Chondrocyte (in vitro differentiated cells): ENCODE measurements at places on chromosomes 7 and 10. TPM values are rescaled to one million over a fixed set of nuclear protein-coding genes. Genes with fewer than 3 reads are reported as not detected.
A peak's percentile ranks its signal among the peaks of the same experiment; 100 is the strongest.

DNA sequence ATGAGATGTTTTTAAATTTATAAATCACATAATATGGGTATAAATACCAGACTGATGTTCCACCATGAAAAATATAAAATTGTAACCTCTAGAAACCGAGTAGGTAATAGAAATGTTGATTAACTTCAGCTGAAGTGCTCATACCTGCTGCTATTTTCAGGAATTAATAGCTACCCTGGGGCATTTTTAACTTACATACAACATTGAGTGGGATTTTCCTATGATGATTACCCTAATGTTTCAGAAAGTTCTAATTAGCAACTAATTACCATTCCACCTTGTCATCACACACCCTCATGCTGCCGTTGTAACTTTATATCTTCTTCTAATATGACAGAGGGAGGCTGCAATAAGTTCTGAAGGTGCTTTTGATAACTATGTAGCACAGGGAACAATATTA lies 53.5 kb upstream of the ARHGAP12 start:
- no peak for DNase-seq

- peak; percentile 71 for DNase-seq
Observed at GRCh38 chr10:86163522-86164173, 202.9 kb downstream of the GRID1 start.

GRCh38 chr7:104873401-104873800 lies 140.6 kb upstream of the KMT2E start:
- no peak for DNase-seq

LRRC18 gene
- total RNA-seq = not detected in 3 replicates
